NCI-H1436 treated with DMSO at 0.1 percent for 48 hours (cell line): ENCODE measurements at places on chromosomes 5 and 9.

- no peak for DNase-seq
Observed at GRCh38 chr5:172699999-172700364, 58.9 kb downstream of the NEURL1B start.

DNA sequence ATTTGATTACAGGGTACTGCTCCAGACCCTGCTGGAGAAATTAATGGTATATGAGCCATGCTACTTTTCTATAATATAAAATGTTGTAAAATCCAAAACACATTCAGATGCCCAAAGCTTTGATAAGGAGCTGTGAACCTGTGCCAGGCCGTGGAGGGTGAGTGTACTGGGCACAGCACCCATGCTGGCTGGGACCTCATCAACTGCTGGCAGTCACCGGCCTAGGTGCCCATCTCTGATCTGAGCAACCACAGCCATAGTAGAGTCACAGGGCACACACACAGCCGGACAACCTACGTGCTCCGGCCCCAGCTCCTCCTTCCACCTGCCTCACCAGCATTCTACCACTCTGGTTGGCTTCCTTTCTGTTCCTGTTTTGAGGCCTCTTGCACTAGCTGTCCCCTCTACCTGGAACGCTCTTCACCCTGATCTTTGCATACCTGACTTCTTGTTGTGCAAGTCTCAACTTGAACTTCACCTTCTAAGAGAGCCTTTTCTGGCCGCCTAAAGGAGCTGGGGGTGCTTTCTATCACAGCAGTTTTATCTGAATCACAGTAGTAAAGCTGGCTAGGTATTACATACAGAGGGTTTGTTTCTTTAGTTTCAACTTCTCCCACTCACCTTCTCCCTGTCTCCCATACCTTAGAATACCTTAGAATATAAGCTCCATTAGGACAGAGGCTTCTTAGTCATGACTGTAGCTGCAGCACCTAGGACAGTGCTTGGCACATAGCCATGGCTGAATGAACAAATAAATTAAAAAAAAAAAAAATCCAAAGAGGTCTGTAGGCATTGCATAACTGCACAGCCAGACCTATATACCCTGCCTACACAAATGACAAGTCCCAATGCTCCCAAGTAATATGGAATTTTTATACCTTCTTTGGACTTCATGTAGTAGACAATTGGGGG lies 51.7 kb downstream of the MED27 start:
- no peak for DNase-seq

DNA sequence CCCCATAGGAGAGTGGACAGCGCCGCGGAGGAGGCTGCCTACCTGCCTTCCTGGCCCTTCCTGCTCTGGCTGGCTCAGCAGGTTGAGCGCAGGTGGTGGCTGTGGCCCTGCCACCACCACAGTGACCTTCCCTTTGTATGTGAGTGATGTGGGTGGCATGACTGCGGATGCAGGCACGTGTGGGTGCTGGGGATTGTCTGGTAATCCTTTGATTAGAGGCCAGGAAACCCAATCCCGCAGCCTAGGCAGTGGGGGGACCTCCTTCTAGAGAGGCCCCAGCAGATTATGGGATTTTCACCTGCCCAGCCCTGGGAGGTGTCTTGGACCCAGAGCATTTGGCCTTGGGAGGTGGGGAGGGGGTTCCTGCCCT lies 16.5 kb downstream of the RXRA start:
- DNase-seq = no peak

DNA sequence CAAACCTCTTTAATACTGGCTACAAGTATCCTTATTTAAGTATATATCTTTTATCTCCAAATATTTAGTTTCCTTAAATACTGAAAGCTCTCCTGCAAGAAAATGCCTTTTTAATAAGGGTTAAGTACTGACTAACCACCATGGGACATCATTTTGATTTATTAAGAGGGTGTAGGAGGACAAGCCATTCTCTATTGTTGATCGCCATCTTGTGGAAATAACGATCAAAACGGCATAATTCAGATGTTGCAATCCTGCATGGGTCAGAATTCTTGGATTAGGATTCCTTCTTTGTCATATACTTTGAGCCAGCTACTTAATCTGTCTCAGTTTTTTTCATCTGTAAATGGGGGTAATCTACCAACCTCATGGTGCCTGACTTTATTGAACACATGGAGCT lies 28.7 kb upstream of the C5orf46 start:
- peak; percentile 31 for DNase-seq

DNA sequence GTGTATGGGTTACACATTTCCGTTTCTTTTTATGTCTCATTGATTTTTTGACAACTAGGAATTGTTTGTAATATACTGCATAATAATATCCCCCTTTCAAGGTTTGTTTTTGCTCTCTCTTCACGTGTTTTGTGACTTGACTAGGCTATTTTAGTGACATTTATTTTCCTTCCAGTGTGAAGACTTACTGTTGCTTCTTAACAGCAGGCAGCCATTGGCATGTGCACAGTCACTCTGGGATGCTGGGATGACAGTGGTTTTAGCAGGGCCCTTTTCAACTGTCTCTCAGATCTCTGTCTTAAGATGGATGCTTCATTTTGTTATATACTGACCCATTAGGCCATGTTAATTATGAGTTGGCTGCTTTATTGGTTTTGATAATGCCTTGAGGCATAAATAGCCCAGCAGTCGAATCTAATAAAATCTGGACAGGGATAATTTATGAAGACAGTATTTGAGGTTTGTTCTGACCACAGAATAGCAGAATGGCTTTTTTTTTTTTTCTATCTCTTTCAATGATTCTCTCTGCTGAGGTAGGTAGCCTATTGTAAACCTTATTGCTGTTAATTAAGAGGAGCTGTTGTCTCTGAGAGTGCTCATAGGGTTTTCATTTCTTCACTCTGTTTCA lies 536.0 kb downstream of the GABRG2 start:
- no peak for DNase-seq

GRCh38 chr5:161299053-161299452 lies 247.5 kb downstream of the GABRB2 start:
- DNase-seq = no peak

DNA sequence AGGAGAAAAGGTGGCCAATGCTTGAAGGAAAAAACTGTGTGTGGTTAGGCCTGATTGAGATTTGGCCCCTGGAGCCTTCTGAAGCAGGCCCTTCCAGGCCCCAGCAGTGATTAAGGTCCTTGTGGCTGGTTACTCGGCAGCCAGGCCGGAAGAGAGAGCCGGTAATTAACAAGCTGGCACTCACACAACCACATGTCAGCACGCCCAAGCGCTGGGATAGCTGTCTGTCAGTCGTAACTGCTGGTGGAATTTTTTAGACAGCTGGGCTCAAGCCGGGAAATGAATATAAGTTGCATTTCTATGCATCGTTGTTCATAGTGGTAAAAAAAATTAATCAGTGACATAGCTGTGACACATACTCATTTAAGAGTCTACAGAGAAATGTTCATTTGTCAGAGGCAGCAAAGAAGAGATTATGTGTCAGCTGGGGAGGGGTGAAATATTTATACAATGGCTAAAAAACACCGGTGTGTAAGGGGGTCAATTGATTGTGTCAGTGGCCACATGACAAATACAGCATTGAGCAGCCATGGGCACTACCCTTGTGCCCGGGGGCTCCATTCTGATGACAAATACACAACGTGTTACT lies 13.7 kb upstream of the ARAP3 start:
- DNase-seq = no peak

DNA sequence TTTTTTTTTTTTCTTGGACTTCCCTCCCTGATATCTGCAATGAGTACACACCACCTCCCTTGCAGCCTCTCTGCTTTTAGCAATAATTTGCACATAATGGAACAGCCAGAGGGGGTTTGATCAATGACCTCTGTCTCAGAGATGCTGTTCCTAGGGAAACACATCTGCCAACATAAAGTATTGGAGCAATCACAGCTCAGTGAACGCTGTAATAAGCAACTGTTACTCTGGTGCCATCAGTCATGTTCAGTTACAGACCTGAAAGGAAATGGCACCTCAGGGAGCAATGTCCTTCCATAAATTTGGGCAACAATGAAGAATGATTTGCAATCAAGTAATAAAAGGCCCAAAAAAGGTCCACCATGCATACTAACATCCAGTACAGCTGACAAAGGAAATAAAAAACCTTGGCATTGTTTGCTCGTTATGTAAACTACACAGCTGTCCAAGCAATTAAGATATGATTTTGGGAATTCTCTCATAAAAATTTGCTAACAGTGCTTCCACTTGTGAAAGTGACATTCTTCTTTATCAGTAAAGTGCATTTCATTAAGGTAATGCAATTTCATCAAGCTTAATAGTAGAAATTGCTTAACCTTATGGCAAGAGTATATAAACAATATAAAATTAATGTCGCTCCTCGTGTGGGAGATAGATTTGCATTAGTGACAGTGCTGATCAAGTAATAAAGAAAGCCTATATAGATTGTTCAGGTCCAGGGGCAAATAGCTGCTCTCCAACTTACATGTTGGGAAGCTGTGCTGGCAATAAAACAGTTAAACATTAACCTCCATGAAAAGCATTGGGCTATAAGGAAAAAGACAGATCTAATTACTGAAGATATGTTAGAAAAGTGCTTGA lies 167.8 kb downstream of the RASEF start:
- DNase-seq = no peak

GRCh38 chr5:126383246-126383645 lies 40.0 kb upstream of the GRAMD2B start:
- DNase-seq = no peak

GRCh38 chr9:133002147-133003070 lies 23.9 kb downstream of the GFI1B start:
- no peak for DNase-seq

GRCh38 chr9:119375892-119376291 lies 6.7 kb upstream of the BRINP1 start:
- DNase-seq = no peak

DNA sequence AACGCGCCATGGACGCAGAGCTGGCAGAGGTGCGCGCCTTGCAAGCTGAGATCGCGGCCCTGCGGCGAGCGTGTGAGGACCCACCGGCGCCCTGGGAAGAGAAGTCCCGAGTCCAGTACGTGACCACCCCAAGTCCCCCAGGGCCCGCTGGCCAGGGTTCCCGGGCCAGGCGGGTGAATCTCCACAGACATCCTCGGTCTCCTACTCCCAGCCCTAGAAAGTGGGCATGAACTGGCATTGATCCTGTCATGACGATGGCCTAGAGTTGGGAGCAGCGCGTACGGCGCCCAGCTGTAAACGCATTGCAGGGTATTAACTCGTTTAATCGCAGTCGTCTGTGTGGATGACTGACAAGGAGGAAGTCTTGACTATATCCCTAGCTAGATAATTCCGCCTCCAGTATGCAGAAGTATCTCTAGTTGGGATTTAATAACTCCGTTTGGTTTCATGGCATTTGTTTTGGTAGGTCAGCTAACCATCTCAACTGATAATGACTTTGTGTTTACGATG lies 293 bp downstream of the CENPP start:
- no peak for DNase-seq

DNA sequence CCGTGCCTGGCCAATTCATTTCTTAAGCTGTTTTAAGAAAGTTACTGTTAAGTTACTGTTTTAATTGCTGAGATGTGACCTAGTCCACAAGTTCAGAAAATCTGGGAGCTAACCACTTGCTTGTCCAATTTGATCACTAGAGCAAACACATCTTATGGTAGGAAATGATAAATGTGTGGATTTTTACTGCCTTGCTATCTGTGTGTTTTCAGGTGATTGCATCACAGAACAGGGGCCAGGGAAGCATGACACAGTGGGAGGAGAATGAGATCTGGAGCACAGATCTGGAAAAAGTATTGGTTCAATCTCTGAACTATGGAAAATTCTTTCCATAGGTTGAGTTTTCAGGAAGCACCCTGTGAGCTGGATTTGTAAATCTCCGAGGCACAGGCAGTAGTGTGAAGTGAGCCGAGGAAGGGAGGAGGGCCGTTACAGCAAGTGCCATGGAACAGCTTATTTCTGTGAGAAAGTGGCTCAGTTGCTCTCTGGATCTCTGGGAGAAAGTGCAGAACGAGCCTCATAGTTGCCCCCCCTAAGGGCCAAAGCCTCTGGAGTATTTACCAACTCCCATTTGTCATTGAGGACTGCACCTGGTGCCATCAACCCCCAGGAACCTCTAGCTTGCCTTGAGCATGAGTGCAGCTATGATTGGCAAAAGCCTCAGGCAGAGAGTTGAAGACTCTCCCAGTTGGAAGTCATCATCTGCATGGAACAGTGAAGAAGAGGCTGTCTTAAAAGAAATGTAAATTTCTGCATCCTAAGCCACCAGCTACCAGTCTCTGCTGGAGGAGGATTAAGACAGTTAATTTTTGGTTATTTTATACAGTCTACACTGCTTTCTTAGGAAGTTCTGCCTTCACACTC lies 161.8 kb upstream of the CLINT1 start:
- DNase-seq = no peak

DNA sequence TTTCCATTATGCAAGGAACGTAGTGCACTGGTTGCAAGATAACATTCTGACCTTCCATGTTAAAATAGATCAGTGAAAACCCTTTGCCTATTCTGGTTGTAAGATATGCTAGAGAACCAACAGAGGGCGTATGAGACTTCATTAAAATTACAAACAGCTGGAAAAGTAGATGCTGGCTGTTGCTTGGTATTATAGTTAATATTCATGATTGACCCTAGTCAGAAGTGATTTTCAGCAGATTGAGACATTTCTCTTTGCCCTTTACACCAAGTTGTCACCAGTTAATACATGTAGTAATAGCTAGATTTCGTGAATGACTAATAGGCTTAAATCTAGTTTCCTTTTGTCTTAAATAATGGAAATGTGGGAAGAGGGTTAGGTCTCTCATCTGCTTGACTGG lies 13.8 kb upstream of the FGF18 start:
- no peak for DNase-seq

- no peak for DNase-seq
Observed at GRCh38 chr9:69535911-69536310, 136.3 kb downstream of the APBA1 start.
